ENCODE measurements at places on chromosomes 5 and 9. TPM values are rescaled to one million over a fixed set of nuclear protein-coding genes. Genes with fewer than 3 reads are reported as not detected.

PCDHA9 gene
- not detected for total RNA-seq

FTMT gene
- total RNA-seq = not detected

RAI14 gene
- total RNA-seq = 1.2 TPM

CDKN2B gene
- 4.0 TPM for total RNA-seq

PKD2L2 gene
- total RNA-seq = not detected

UAP1L1 gene
- 14.8 TPM for total RNA-seq

ADAMTS19 gene
- total RNA-seq = not detected

GABRP gene
- not detected for total RNA-seq

ABCA1 gene
- 0.05 TPM for total RNA-seq

ENC1 gene
- 0.89 TPM for total RNA-seq

PROP1 gene
- not detected for total RNA-seq

PLAC8L1 gene
- total RNA-seq = not detected

GFPT2 gene
- total RNA-seq = not detected

FOXD4 gene
- total RNA-seq = 0.23 TPM

NEUROG1 gene
- not detected for total RNA-seq

BNC2 gene
- not detected for total RNA-seq

NR6A1 gene
- total RNA-seq = 0.25 TPM

LCN1 gene
- total RNA-seq = not detected

FBLL1 gene
- total RNA-seq = not detected

PFN3 gene
- total RNA-seq = not detected

SCGB3A2 gene
- not detected for total RNA-seq

FOXI1 gene
- total RNA-seq = not detected

NKD2 gene
- 33.6 TPM for total RNA-seq

EPB41L4A gene
- 0.70 TPM for total RNA-seq

CD274 gene
- 11.1 TPM for total RNA-seq

FBXL7 gene
- not detected for total RNA-seq

HSPB3 gene
- total RNA-seq = not detected

ERAP2 gene
- total RNA-seq = 135 TPM

RAB3C gene
- not detected for total RNA-seq

WNT8A gene
- total RNA-seq = not detected

PSD2 gene
- not detected for total RNA-seq

SLC24A2 gene
- total RNA-seq = not detected

NR2F1-AS1 gene
- not detected for total RNA-seq

PAPPA gene
- total RNA-seq = not detected

HAPLN1 gene
- total RNA-seq = not detected

NUTM2G gene
- total RNA-seq = not detected
